ENCODE measurements at places on chromosomes 5 and 9. TPM values are rescaled to one million over a fixed set of nuclear protein-coding genes. Genes with fewer than 3 reads are reported as not detected.

- DNase-seq = no peak
These were observed 51.3 kb downstream of the SLC22A5 start for GRCh38 chr5:132420706-132421272.

DNA sequence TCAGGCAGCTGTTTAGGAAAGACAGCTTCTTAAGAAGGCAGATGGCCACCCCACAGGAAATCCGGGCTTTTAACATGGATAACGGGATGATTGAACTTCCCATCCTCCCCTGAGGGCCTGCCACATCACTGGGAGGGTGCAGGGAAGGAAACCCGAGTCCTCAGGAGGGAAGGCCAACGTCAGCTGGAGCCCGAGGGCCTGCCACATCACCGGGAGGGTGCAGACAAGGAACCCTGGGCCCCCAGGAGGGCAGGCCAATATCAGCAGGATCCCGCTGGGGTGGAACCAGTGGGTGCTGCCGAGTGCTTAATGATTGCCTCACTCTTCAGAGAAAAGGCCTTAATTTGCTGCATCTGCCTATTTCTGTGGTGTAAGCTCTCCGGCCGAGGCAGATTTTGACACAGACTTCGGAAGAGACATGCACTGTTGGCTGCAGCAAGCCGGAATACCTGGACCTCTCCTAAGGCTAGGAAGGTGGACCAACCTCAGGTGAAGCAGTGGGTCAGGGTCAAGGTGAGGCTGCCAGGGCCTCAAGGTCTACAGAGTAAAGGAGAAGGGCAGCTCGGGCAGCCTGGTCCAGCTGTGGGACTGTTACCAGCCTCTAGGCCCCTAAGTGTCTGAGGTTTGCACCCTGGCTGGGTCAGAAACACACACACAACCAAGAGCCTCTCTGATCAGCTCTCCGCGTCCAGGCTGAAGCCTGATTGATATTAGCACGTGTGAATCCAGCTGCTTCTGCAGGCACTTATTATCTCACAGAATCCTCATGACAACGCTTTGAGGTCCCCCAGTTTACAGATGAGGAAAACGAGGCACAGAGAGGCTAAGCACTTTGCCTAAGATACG lies 14.8 kb upstream of the COL5A1 start:
- no peak for DNase-seq

DNA sequence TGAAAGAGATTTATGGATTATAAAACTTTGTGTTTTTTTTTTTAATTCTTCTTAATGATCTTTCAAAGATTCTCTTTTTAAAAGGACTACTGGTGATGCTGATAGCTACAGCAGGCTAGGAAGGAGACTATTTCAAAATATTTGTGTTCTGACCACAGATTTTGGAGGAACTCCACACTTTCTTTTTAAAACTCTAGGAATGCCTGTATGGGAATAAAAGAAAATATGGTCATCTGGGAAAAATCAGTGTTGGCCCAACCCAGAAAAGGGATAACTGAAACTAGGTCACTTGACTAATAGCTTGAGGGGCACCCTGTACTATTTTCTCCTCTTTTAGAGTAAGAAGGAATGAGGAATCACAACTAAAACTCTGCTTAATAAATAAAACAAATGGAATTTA lies 97.6 kb upstream of the ADAMTS19 start:
- no peak for DNase-seq

DNA sequence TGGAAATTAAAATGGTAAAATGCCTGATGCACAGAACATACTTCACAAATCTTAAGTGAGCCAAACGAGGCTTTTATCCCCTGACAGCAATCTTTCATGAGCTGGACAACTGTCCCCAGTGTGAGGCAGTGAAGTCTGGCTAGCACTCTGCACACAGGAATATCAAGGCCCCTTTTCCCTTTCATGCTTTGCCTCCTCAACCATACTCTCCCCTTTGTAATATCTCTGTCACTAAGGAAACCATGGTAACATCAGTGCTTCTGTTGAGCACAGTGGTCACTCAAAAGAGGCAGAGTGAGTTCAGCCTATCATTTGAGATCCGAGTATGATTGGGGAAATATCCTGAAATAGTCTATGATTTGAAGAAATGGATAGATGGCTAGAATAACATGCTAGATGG lies 318.3 kb downstream of the ENC1 start:
- no peak for DNase-seq

The CER1 gene
- total RNA-seq = not detected
